ENCODE measurements at places on chromosomes 4 and X.

- DNase-seq: no peak
These were observed 25.5 kb downstream of the HPGD start for GRCh38 chr4:174496631-174497432.

GRCh38 chrX:107135965-107136307 is 17.3 kb upstream of the RBM41 start:
- DNase-seq: no peak

GRCh38 chr4:128286474-128287058 is 1.0 kb downstream of the PGRMC2 start:
- DNase-seq: peak; percentile 63

DNA sequence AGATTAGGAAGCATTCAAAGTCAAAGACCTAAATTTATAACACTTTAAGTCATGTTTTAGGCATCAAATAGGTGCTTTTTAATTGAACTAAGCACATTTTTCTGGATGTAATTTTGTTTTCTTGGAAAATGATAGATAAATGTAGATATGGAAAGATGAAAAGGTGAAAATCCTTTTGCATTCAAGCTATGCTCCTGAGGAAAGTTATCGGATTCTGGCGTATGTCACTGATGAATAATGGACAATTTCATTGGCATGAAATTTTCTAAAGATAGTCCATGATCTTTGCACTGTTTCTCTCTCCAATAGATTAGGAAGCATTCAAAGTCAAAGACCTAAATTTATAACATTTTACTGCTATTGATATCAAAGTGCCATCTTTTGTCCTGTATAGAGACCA is 444.2 kb upstream of the PABPC4L start:
- DNase-seq: no peak

GRCh38 chr4:82981138-82981537 is 29.5 kb downstream of the LIN54 start:
- DNase-seq: no peak

DNA sequence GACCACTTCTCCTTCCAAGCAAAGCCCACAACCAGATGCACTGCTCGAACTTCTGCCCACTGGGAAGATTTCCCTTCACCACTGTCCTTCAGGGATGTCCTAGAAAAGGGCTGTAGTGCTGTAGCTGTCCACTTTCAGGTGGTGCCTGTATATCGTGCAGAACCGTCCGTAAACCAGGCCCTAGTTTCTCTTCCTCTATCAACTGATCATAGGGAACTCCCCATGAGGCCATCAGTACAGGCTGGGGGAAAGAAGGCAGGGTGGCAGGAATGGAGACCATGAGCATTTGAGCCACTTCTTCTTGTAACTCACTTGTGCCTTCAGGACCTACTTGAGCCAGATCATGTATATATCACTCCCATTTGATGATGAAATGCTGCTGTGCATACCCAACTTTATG is 57.3 kb upstream of the FAM9B start:
- DNase-seq: no peak

DNA sequence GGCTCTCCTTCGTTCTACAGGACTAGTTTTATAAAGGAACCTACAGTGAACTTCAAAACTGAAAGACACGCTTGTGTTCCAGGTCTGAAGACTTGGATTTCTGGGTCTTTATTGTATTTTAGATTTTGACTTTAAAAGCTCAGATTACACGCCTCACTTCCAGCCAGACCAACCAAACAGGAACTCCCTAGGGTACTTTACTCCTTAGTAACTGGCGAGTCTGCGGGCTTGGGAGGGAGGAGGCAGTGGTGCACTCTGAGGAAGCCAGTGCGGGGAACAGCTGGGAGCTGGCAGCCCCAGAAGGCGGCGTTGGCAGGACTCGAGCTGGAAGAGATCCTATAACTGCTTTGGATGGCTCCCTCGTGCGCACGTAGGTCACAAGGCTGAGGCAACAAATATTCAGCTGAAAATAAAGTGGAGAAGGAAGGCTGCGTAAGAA is 391 bp upstream of the PHKA1 start:
- peak; percentile 70 for DNase-seq

GRCh38 chrX:115423086-115423485 is 133.6 kb downstream of the LUZP4 start:
- no peak for DNase-seq

DNA sequence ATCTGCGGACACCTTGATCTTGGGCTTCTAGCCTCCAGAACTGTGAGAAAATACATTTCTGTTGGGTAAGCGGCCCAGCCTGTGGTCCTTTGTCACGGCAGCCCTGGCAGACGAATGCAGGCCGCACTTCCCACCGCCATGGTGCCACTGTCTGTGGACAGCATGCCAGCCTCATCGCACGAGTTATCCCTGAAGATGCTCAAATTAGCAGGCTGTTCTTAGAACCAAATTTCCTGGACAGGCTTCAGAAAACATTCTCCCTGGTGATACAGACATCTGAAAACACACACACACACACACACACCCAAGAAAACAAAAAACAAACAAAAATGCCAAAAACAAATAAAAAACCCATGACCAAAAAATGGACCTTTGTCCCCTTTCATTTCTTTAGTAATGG is 343.5 kb upstream of the GATB start:
- no peak for DNase-seq

GRCh38 chrX:1485033-1485432 is 32.3 kb upstream of the ASMTL start:
- no peak for DNase-seq

- peak; percentile 40 for DNase-seq
These were observed 107.0 kb upstream of the TLR2 start for GRCh38 chr4:153577053-153577452.

GRCh38 chr4:51931461-51931860 is 88.5 kb downstream of the DCUN1D4 start:
- DNase-seq: no peak

DNA sequence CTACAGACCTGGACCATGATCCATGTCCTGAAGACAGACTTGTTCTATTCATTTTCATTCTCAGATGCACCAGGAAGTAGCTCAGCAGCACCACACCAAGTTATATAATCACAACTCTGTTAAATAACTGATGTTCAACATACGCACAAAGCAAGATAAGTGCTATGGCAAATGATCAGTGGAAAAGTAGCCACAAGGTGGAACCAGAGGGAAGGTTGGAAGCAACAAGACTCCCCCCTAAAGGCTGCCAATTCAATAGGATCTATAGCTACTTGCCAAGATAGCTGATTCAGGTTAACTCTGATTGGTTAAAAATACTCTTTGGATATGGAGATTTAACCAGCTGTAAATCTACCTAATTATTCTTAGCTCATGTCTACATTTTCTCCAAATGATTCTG is 23.7 kb upstream of the FAM47B start:
- peak; percentile 56 for DNase-seq

DNA sequence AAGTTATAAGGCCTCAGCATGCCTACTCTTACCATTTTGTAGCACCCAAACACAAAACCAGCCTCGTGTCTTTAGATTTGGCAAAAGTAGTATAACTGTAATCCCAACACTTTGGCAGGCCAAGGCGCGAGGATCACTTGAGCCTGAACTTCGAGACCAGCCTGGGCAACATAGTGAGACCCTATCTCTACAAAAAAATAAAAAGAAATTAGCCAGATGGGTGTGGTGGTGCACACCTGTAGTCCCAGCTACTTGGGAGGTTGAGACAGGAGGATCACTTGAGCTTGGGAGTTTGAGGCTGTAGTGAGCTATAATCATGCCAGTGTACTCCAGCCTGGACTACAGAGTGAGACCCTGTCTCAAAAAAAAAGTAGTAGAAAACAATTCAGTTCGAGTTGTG is 17.6 kb downstream of the SYAP1 start:
- DNase-seq: no peak

- DNase-seq: no peak
These were observed 105.9 kb downstream of the TEX13A start for GRCh38 chrX:105114554-105115130.

DNA sequence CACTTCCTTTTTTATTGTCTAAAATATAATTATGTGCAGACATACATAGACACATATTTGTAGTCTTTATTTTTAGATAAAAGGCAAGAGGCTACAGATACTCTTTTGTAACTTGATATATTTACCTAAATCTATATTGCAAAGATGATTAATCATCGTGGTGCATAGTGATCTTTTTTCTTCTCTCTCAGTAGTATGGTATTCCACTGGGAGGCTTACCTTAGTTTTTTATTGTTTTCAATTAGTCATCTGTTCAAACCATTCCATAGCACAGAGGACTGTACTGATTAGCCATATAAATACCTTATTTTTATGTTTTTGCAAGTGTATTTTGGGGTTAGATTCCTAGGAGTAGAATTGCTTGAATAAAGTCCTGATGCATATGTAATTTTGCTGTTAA is 619.7 kb downstream of the GRXCR1 start:
- no peak for DNase-seq

GRCh38 chrX:22116605-22117546 is 84.8 kb downstream of the PHEX start:
- no peak for DNase-seq

DNA sequence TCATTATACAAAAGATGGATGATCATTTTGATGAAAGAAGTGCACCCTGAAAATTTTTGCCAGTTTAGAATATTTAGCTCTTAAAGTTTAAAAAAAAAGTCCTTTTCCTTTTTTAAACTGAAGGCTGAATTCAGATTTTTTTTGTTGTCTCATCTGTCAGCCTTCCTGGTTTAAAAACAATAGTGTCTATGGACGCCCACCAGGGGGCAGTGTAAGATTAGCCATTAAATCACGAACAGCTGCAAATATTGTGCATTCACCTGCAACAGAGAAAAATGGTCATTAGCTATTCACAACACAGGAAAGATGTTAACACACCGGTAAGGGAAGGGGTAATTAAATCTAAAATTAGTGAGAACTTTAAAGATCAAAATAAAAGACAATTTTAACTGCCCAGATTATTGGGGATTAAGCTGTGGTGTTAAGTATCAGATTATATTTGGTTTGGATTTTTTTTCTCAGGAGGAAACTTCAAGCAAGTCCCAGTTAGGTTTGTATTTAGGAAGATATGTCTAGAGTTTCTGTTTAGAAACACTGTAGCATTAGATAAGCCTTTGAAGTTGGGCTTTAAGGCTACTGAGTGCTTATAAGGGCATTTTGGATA is 4.4 kb upstream of the CXorf38 start:
- DNase-seq: peak; percentile 71

DNA sequence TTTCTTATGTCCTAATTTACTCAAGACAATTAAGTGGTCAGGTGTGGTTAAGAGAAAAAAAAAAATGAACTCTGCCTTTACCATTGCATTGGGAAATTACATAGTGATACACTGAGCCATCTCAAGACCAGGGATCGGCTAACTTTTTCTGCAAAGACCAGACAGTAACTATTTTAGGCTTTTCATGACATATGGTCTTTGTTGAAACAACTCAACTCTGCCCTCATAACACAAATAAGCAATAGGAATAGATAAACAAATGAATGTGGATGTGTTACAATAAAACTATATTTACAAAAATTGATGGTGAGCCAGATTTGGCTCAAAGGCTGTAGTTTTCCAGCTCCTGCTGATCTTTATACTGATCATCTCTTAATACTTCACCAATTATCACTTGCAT is 632.6 kb upstream of the INTU start:
- peak; percentile 73 for DNase-seq

All from lung (tissue), 17 donors.